ENCODE measurements at places on chromosomes 2 and 18.

GRCh38 chr2:116819355-116819754 lies 995.1 kb upstream of the DDX18 start:
- DNase-seq = no peak

DNA sequence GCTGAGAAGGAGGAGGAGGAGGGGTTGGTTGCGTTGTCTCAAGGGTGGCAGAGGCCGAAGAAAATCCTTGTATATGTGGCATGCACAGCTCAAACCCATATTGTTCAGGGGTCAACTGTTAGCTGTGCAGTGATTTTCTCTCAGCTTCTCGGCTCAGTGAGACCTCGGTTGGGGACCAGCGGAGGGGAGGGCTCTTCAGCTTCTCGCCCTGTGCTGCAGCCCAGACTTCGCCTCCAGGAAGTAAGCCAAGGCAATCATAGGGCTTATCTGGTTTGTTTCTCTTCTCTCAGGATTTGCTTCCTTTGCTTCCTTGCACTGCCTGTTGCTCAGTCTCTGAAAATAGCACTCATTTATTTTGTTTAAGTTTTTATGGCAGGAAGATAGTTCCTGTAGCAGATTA lies 85.5 kb downstream of the SOWAHC start:
- no peak for DNase-seq

GRCh38 chr2:9416962-9417316 lies 6.4 kb downstream of the ITGB1BP1 start:
- DNase-seq = no peak

GRCh38 chr2:237154082-237154638 lies 68.5 kb downstream of the COPS8 start:
- peak; percentile 12 for DNase-seq

- DNase-seq = no peak
These were observed 257.5 kb upstream of the KLHL29 start for GRCh38 chr2:23127465-23127864.

DNA sequence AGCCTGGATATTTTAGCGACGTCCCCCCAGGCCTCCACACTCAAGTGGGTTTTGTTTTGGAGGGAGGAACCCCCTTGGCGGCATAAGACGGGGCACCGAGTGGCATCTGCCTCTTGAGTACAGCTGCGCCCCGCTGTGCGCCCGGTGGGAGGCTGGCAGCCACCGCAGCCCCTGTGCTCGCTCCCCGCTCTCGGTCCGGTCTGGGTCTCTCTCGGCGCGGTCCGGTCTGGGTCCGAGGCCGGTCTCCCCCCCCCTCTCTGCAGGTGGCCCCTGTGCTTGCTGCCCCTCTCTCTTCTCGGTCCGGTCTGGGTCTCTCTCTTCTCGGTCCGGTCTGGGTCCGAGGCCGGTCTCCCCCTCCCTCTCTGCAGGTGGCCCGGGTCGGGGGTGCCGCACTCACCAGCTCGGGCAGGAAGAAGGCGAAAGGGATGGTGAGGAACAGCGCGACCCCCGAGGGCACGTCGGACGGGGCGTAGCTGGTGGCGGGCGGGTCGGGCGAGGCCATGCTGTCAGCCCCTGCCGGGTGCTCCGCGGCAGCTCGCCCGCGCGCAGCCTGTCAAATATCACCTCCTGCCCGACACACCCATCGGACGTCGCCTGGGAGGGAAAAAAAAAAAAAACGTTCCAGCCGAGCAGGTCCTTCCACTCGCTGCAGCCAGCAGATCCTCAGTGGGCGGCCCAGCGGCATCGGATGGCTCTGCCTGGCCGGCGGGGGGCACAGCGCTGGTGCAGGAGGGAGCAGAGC lies at the start of gene MALL:
Gene MALL (minus strand): TSS at position 532 of the 742 bp plus-strand sequence. CDS start 30 bp downstream, at position 502.
- no peak for DNase-seq

- no peak for DNase-seq
These were observed 28.0 kb upstream of the SMIM21 start for GRCh38 chr18:75455249-75456198.

GRCh38 chr18:37361335-37362157 lies 204.1 kb downstream of the CELF4 start:
- DNase-seq = no peak

GRCh38 chr2:214904634-214905033 lies 95.2 kb upstream of the BARD1 start:
- DNase-seq = no peak
